Stimulated activated CD8-positive, alpha-beta memory T cell treated with anti-CD3 and anti-CD28 coated beads, Interleukin-2, amount 100 ng/mL, for 48 hours (primary cell): ENCODE measurements at places on chromosomes 13 and 19.

DNA sequence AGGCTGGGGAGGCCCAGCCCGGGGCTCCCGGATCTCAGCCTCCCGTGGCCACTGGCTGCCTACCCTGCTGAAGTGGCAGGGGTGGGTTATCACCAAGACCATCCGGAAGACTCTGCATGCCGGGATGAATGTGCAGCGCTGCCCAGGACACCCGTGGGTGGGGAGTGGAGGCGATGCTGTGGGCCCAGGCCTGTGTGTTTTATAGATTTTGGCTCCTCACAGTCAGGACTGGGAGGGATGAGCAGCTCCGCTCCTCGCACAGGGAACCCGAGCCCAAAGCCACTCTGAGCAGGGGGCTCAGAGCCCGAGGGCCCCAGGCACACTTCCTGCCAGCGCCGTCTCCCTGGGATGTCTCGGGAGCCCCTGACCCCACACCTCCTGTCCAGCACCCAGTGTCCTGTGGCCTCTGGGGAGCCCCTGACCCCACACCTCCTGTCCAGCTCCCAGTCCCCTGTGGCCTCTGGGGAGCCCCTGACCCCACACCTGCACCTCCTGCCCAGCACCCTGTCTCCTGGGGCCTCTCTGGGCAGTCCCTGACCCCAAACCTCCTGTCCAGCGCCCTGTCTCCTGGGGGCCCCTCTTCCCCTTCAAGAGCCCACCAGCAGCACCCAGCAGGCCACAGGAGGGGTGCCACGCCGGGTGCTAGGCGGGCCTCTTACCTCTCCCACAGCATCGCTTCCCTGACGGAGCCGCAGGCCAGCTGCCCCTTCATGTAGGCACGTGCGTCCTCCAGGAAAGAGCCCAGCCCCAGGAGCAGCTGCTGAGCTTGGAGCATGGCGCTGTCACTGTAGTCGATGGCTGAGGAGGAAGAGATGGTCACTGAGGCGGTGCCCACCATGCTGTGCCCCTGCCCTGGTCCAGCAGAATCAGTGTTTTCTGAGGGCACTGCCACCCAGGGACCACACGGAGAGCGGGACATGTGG is 31.4 kb downstream of the NAXD start:
- DNase-seq: no peak

DNA sequence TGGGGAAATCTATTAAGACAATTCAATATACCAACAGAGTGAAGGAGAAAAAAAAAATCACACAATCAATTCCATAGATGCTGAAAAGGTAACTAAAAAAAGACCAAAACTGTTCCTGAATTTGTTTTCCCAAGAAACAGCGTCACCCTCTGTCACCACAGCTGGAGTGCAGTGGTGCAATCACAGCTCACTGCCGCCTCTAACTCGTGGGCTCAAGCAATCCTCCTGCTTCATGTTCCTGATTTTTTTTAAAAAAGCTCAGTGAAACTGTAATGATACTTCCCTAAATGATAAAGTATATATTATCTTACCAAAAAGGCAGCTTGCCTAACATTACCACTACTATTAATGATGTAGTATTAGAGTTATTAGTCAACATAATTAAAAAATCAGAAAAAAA is 19.6 kb upstream of the ZFP14 start:
- DNase-seq: no peak

GRCh38 chr13:49308921-49309408 is 61.2 kb downstream of the CDADC1 start:
- no peak for DNase-seq

DNA sequence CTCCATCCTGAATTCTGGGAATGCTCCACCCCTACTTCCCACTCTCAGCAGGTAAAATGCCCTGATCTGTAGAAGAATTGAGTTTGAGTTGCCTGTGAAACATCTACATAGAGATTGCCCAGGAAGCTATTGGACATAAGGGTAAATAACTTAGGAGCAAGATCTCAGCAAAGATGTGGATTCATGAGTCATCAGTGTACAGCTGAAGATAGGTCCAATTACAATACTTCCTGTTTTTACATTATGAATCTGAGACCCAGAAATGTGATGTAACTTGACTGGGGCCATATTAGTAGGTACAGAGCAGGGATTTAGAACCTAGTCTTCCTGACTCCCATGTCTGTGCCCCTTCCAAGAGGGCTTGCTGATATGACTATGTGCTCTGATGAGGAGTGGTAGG is 79.4 kb upstream of the FNDC3A start:
- DNase-seq: no peak

GRCh38 chr13:28532388-28533124 is 37.6 kb upstream of the FLT1 start:
- no peak for DNase-seq

DNA sequence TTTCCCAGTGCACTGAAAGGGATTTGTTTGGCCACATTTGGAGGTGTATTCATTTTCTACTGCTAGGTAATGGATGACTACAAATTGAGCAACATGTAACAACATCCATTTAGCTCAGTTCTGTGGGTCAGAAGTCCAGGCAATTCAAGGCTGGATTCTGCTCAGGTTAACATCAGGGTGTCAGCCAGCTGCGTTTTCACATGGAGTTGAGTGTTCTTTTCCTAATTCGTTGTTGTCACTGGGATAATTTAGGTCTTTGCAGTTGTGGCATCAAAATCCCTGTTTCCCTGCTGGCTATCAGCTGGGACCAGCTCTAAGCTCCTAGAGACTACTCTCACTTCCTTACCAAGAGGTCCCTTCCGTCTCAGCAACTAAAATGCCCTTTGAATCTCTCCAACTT is 25.4 kb downstream of the MIR17HG start:
- DNase-seq: no peak

DNA sequence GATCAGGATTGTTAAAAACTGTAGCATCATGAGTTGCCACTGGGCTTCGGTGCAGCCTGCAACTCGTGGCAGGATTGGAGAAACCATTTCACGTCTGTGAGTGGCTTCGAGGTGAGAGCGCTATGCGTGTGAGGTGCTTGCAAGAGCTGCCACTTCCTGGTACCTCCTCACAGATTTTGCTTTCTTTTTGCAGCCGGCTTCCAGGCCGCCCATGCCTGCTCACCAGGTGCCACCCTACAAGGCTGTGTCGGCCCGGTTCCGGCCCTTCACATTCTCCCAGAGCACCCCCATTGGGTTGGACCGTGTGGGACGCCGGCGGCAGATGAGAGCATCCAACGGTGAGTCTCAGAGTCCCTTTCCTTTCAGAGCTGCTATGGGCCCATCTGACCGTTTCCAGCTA is 57.9 kb upstream of the C1QTNF9 start:
- peak; percentile 44 for DNase-seq

GRCh38 chr13:50787316-50788195 is 55.9 kb downstream of the DLEU7 start:
- no peak for DNase-seq

- DNase-seq: no peak
These were observed 20.7 kb downstream of the EPN1 start for GRCh38 chr19:55695511-55696290.

- DNase-seq: no peak
These were observed 11.6 kb downstream of the CTU1 start for GRCh38 chr19:51096473-51097165.

DNA sequence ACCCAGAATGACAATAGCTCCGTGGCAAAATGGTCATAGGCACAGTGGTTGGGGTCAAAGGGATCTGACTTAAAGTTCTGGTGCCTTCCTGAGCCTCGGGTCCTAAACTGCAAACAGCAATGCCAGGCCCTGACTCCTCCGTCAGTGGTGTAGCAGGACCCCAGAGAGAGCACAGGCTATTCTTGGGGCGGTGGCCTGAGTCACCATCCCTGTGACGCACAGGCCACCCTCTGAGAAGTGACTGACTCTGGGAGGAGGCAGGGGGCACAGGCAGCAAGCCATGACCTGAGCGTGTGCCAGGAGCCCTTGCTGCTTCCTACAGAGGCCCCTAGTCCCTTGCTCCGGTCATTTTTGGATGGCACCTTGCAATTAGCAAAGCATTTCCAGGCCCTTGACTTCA is 18.7 kb downstream of the PLVAP start:
- no peak for DNase-seq

- no peak for DNase-seq
These were observed 9.6 kb upstream of the PRKD2 start for GRCh38 chr19:46726551-46726950.

- no peak for DNase-seq
These were observed 56.9 kb downstream of the PEPD start for GRCh38 chr19:33464733-33465115.

- DNase-seq: no peak
These were observed 24.2 kb upstream of the GRWD1 start for GRCh38 chr19:48421548-48421947.

GRCh38 chr19:33134571-33135041 is 2.7 kb downstream of the WDR88 start:
- peak; percentile 57 for DNase-seq

- no peak for DNase-seq
These were observed 16.4 kb downstream of the ZNF814 start for GRCh38 chr19:57872450-57872849.

DNA sequence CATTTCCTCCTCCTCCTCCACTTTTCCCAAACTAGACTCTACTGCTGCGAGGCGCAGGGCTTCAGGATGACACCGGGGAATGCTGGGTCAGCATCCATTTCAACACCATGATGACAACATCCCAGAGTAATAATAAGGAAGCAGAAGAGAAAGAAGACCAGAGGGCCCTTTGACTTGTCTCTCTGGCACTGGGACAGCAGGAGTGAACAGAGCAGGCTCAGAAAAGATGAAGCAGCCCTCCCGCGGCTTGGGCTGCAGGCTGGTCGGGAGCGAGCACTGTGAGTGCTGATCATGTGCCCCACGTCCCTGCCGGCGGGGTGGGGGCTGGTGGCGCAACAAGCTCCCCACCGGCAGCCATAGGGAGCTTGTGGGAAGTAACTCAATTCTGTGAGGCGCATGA is 30.5 kb downstream of the RANBP3 start:
- DNase-seq: no peak

DNA sequence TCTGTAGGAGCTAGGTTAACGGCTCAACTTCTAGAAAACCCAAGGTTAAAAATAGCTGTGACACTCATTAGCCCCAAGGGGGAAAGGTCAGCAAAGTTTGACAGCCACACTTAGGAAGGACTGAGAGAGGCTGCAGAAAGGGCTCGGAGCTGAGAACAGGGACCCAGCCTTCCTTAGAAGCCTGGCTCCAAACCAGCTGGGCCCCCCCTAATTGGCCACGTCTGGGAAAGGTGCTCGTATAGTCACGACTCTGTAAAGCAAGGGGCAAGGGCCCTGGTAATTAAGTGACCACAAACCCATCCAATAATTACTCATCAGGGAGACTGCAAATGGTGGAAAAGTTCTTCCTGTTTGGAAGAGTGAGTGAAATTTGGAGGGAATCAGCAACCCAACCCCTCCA is 90.5 kb downstream of the RNASEH2B start:
- no peak for DNase-seq

DNA sequence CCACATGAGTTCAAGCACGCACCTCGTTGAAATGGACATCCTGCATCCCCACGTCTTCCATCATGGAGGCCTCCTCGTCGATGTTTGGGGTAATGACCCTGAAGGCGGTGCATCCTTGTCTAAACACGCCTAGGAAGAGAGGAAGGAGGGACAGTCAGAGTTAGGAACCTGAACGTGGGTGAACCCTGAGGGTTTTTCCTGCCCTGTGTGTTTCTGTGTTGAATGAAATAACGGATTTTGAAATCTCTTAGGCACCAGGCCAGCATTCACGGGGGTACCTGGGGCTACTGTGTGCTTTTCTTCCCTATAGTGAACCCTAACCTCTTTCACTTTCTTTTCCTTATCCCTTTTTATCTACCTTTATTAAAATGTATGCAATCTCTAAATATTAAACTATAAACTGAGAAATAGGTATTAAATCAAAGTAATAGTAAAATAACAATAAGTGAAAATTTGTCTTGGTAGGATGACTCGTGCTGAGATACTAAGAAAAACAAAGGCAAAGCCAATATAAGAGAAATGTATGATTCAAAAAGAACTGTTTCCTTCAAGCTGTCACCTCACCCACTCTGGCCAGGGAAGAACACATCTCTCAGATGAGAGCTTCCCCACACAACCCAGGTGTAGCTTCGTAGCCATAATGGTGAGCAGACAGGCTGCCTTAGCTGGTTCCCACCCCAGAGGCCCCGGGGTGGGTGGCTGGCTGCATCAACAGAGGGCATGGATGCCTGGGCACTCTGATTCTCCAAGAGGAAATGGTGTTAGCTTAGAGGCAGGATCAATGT is 72.1 kb upstream of the SLC15A1 start:
- no peak for DNase-seq
